ENCODE measurements at places on chromosomes 16 and 17. TPM values are rescaled to one million over a fixed set of nuclear protein-coding genes. Genes with fewer than 3 reads are reported as not detected.

The ZNF263 gene
- total RNA-seq: 24.3 TPM

The MFAP4 gene
- not detected for total RNA-seq

The SPATA32 gene
- not detected for total RNA-seq

The CDRT15 gene
- not detected for total RNA-seq

The SEPTIN1 gene
- total RNA-seq: not detected

The ST6GALNAC1 gene
- total RNA-seq: 0.14 TPM

The SETD6 gene
- total RNA-seq: 12.5 TPM

The MT3 gene
- not detected for total RNA-seq

The SMTNL2 gene
- not detected for total RNA-seq

The TLCD3B gene
- total RNA-seq: not detected

The ABI3 gene
- not detected for total RNA-seq

The KIF19 gene
- total RNA-seq: 0.04 TPM

The PSMD7 gene
- total RNA-seq: 122 TPM

The KCNH4 gene
- not detected for total RNA-seq

The SEPTIN12 gene
- total RNA-seq: not detected

The GNG13 gene
- not detected for total RNA-seq

The PIMREG gene
- total RNA-seq: 28.7 TPM

The C17orf100 gene
- 0.88 TPM for total RNA-seq

The LDHD gene
- total RNA-seq: 0.48 TPM

The ACAP1 gene
- total RNA-seq: 7.6 TPM

The TK1 gene
- 109 TPM for total RNA-seq

The NOG gene
- total RNA-seq: 6.1 TPM

The PRAC2 gene
- not detected for total RNA-seq

The KCNH6 gene
- not detected for total RNA-seq

The IL17C gene
- not detected for total RNA-seq

The RBFOX1 gene
- not detected for total RNA-seq

The CA5A gene
- total RNA-seq: not detected

The CSF3 gene
- total RNA-seq: 5.1 TPM

The KRTAP4-1 gene
- not detected for total RNA-seq

The OR3A3 gene
- total RNA-seq: not detected

The HBA1 gene
- not detected for total RNA-seq

The CD7 gene
- not detected for total RNA-seq

The CEP95 gene
- total RNA-seq: 23.6 TPM

The TBC1D28 gene
- total RNA-seq: not detected

The RPH3AL gene
- total RNA-seq: 0.60 TPM

The CCDC154 gene
- 0.07 TPM for total RNA-seq

The PERCC1 gene
- total RNA-seq: not detected

The C16orf86 gene
- 1.2 TPM for total RNA-seq

The LITAFD gene
- not detected for total RNA-seq

The DPEP2 gene
- total RNA-seq: not detected

The KCNJ12 gene
- total RNA-seq: 0.14 TPM

The C16orf87 gene
- 11.6 TPM for total RNA-seq

The ARHGAP44 gene
- 2.8 TPM for total RNA-seq

The TP53TG3F gene
- not detected for total RNA-seq

The MT4 gene
- not detected for total RNA-seq

The TEX14 gene
- total RNA-seq: 0.04 TPM

The TP53TG3B gene
- not detected for total RNA-seq
